ENCODE measurements at places on chromosomes 13 and 19.

- H3K27ac ChIP-seq: no peak overlapping the region
- DNase-seq: no peak
- no peak overlapping the region for H3K4me3 ChIP-seq
- H3K4me1 ChIP-seq: no peaks in the 10 kb centered on the region
Observed at GRCh38 chr13:36806102-36806501, 12.9 kb upstream of the RFXAP start.

DNA sequence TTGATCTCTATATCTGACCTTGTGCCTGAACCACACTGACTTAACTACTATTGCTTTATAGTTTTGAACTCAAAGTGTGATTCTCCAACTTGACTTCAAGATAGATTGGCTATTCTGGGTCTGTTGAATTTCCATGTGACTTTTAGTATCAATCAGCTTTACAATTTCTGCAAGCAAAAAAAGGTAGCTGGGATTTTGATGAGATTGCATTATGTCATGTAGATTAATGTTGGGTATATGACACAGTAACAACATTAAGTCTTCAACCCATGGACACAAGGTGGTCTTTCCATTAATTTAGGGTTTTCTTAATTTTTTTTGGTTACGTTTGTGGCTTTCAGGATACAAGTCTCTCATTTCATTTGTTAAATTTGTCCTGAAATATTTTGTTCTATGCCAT, 28.2 kb downstream of the NLRP5 start:
- no peak overlapping the region for H3K4me3 ChIP-seq
- DNase-seq: no peak
- no peak overlapping the region for H3K27ac ChIP-seq
- H3K36me3 ChIP-seq: no peaks in the 10 kb centered on the region
- no peaks in the 10 kb centered on the region for H3K4me1 ChIP-seq

DNA sequence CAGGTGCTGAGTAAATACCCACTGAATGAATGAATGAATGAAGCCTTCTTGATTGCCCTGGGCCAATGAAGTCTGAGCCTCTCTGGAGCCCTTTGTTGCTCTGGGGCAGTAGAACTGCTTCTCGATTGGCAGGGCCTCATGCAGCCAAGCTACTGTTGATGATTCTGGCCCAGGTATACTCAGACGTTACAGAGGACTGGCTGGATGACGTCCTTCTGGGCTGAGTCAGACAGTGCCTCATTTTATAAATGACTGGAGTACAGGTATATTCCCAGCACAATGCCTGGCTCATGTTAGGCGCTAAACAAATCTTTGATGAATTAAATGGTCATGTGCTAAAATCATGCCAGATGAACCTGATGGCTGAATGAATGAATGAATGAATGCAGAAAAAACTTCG, 243.8 kb upstream of the MAB21L1 start:
- H3K36me3 ChIP-seq: no peaks in the 10 kb centered on the region
- H3K27ac ChIP-seq: no peak overlapping the region
- H3K4me3 ChIP-seq: no peak overlapping the region
- no peaks in the 10 kb centered on the region for H3K27me3 ChIP-seq
- peaks cover 6% of the 10 kb centered on the region for H3K4me1 ChIP-seq

DNA sequence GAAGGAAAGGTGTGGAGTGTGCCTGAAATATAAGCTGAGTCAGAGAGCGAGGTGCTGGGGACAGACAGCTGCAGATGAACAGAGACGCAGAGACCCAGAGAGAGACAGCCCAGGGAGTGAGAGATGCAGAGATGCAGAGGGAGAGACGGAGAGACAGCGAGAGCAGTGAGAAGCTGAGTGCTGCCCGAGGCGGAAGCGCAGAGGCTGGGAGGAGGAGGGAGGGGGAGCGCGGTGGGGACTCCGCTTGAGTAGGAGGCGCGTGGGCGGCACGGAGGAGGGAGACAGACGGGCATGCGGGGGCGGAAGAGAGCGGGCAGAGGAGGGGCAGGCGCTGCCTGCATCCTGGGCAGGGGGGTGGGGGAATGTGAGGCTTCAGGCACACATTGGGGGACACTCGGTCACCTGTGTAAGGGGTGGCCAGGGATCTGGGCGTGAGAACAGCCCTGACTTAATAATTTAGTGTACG, 25.7 kb downstream of the SLC8A2 start:
- H3K4me1 ChIP-seq: peaks cover 7% of the 10 kb centered on the region
- peaks cover 10% of the 10 kb centered on the region for H3K27me3 ChIP-seq
- no peak for DNase-seq

GRCh38 chr13:30727491-30728355, 7.6 kb upstream of the ALOX5AP start:
- no peaks in the 10 kb centered on the region for H3K27me3 ChIP-seq
- H3K27ac ChIP-seq: no peak overlapping the region
- H3K4me3 ChIP-seq: no peak overlapping the region
- DNase-seq: no peak
- H3K4me1 ChIP-seq: peaks cover 9% of the 10 kb centered on the region
- H3K36me3 ChIP-seq: no peaks in the 10 kb centered on the region

GRCh38 chr19:17086834-17087233, 11.3 kb downstream of the MYO9B start:
- H3K4me1 ChIP-seq: peaks cover 97% of the 10 kb centered on the region
- H3K27me3 ChIP-seq: no peaks in the 10 kb centered on the region
- H3K4me3 ChIP-seq: no peak overlapping the region
- peak overlapping the region; percentile 93 for H3K27ac ChIP-seq
- no peak for DNase-seq

DNA sequence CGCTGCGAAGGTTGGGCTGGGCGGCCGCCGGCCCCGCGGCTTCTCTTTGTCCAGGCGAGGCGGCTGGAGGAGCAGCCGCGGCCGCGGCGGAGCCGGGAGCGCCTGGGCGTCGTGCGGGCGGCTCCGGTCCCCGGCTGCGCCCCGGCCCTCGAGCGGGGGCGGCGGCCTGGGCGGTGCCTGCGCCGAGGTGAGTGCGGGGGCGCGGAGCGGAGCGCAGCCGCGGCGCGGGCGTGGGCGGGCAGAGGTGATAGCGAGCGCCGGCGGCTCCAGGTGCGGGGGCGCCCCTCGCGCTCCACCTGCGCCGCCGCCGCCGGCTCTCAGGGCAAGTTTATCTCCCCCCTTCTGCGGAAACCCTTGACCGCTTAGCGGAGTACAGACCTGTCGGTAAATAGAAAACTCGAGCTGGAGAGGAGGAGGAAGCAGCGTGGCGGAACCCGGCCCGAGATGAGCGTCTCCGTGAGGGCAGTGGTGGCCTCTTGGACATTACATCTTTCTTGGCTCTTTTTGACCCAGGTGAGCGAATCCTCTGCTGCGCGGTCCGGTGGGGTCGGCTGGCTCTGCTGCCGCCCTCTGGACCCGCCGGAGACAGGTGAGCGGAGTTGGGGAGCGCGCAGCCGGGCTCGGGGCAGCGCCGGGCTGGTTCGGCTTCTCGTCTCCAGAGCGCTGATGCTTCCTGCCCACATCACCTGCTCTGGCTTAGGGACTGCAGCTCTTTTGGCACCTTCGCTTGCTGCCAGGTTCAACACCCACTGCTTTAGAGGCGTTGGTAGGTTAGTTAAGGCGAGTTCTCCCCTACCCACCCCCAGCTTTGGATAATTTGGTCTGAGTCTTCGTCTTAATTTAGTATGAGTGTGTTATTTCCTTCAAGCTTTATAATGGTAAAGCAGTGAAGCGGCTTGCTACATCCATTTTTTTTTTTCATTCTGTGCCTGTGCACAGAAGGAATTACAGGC, at the start of gene MTUS2:
Gene MTUS2, plus strand, starts transcription at position 241 of the 953 bp plus-strand sequence.
- H3K4me3 ChIP-seq: peak within 1 kb of the TSS; percentile 94
- peak within 1 kb of the TSS; percentile 62 for H3K27ac ChIP-seq
- H3K4me1 ChIP-seq: peaks cover 11% of the 10 kb centered on the region
- H3K36me3 ChIP-seq: no peaks in the 10 kb centered on the region
- no peak for DNase-seq

GRCh38 chr13:26558987-26559386, 1.5 kb downstream of the WASF3 start:
- no peak overlapping the region for H3K27ac ChIP-seq
- peaks cover 40% of the 10 kb centered on the region for H3K4me1 ChIP-seq
- peak overlapping the region; percentile 91 for H3K4me3 ChIP-seq
- no peaks in the 10 kb centered on the region for H3K27me3 ChIP-seq

GRCh38 chr13:101785858-101786257, 333.4 kb downstream of the ITGBL1 start:
- no peak for DNase-seq
- H3K36me3 ChIP-seq: no peaks in the 10 kb centered on the region
- no peak overlapping the region for H3K4me3 ChIP-seq
- H3K27ac ChIP-seq: no peak overlapping the region

GRCh38 chr19:18507021-18507726, 14.7 kb downstream of the ELL start:
- H3K27ac ChIP-seq: peak overlapping the region; percentile 75
- no peak for DNase-seq
- H3K4me3 ChIP-seq: no peak overlapping the region
- no peaks in the 10 kb centered on the region for H3K36me3 ChIP-seq
- peaks cover 67% of the 10 kb centered on the region for H3K4me1 ChIP-seq

Data from thoracic aorta (tissue), 2 donors.